ENCODE measurements at places on chromosomes 16 and 17. TPM values are rescaled to one million over a fixed set of nuclear protein-coding genes. Genes with fewer than 3 reads are reported as not detected.

PLK1 gene
- 1.8 TPM for total RNA-seq

NSRP1 gene
- 44.3 TPM for total RNA-seq

TNFRSF17 gene
- not detected for total RNA-seq

NOD2 gene
- 3.0 TPM for total RNA-seq

CDC42EP4 gene
- 80.6 TPM for total RNA-seq

KRT32 gene
- not detected for total RNA-seq

GRAP gene
- 3.3 TPM for total RNA-seq

DNA sequence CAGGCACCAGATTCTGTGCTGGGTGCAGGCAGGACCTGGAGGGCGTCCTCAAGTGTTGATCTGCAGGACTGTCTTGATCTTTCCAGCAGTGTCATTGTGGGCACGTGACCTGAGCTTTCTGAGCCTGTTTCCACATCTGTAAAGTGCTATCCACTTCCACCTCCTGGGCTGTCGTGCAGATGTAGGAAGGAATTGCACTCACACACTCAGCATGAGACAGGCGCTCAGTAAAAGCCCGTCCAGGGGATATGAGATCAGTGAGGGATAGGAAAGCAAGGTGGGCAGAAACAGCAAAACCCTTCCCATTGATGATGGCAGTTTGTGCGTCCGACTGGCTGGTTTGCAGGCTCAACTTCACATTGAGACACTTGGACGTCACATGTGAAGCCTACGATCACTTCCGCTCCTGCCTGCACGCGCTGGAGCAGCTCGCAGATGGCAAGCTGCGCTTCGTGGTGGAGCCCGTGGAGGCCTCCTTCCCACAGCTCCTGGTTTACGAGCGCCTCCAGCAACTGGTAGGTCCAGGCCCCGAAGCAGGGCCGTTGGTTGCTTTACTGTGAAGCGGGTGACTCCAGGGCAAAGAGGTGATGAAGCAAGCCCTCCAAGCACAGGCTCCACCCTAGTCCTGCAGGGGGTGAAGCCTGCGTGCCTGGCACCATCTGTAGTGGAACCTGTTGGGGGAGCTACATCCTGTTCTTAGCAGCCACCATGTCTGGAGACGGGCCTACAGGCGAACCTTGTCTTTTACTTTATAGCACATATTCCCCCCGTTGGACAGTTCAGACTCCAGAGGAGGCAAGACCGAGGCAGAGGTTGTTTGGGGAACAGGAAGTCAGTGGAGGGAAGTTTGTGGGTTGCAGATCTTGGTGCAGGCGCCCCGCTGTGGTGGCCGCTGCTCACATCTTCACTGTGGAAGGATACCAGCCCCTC lies 23.0 kb downstream of the METTL22 start:
- no peak for DNase-seq
- no peaks in the 10 kb centered on the region for H3K4me1 ChIP-seq
- no peaks in the 10 kb centered on the region for H3K27me3 ChIP-seq
- H3K36me3 ChIP-seq = peaks cover 60% of the 10 kb centered on the region

- H3K27ac ChIP-seq = peak overlapping the region; percentile 17
- H3K36me3 ChIP-seq = no peaks in the 10 kb centered on the region
- H3K4me1 ChIP-seq = no peaks in the 10 kb centered on the region
These were observed 15.7 kb downstream of the ADCY7 start for GRCh38 chr16:50282010-50282538.

GRCh38 chr16:57809276-57810196 lies 7.2 kb upstream of the KIFC3 start:
- no peaks in the 10 kb centered on the region for H3K27me3 ChIP-seq
- DNase-seq = no peak
- H3K4me3 ChIP-seq = no peak overlapping the region
- no peaks in the 10 kb centered on the region for H3K36me3 ChIP-seq

- no peaks in the 10 kb centered on the region for H3K36me3 ChIP-seq
- no peak overlapping the region for H3K27ac ChIP-seq
- H3K27me3 ChIP-seq = no peaks in the 10 kb centered on the region
- no peaks in the 10 kb centered on the region for H3K4me1 ChIP-seq
- DNase-seq = no peak
These were observed 66.4 kb downstream of the SRCIN1 start for GRCh38 chr17:38539386-38539785.

DNA sequence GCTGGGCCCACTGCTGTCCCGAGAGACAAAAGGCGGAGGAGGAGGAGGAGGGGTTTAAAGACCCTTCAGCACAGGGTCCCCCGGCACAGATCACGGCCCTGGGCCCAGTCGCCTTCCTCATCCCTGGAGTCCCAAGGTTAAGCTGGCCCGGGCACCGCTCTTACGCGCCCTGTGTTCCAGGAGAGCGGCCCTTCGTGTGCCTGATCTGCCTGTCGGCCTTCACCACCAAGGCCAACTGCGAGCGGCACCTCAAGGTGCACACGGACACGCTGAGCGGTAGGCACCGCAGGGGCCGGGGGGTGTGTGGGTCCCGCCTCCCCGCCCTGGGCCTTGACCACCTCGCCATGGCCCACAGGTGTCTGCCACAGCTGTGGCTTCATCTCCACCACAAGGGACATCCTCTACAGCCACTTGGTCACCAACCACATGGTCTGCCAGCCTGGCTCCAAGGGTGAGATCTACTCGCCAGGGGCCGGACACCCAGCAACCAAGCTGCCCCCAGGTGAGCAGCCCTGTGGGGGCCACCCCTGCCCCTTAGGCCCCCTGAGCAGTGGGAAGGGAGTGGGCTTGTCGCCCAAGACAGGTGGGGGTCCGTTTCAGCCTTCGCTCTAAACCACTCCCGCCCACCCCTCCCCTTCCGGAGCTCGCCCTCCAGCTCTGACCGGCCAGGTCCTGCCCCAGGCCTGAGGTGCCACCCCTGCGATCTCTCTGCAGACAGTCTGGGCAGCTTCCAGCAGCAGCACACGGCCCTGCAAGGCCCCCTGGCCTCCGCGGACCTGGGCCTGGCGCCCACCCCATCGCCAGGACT lies 37.6 kb upstream of the ZC3H18 start:
- peak overlapping the region; percentile 90 for H3K27ac ChIP-seq
- H3K27me3 ChIP-seq = no peaks in the 10 kb centered on the region
- DNase-seq = no peak
- H3K4me1 ChIP-seq = peaks cover 30% of the 10 kb centered on the region
- peak overlapping the region; percentile 81 for H3K4me3 ChIP-seq
- H3K36me3 ChIP-seq = no peaks in the 10 kb centered on the region

DNA sequence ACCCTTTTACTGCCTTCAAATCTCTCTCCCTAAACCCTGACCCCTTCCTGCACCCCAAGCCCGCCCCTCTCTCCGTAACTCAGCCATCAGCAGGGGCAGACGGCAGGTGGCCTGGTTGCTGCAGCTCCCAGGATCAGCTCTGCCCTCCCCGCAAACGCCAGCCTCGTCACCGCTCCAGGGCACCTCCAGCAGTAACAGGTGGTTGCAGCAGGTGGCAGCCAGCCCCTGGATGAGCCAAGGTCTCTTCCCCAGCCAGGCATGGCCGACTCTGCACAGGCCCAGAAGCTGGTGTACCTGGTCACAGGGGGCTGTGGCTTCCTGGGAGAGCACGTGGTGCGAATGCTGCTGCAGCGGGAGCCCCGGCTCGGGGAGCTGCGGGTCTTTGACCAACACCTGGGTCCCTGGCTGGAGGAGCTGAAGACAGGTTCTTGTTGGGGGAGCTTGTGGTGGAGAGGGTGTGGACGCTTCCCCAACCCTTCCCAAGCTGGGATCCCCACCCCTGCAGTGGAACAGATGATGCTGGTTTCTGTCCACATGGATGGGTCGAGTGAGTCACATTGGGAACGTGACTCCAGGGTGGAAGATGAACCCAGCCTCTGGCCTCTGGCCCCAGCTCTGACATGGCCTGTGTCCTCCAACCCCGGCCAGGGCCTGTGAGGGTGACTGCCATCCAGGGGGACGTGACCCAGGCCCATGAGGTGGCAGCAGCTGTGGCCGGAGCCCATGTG lies 558 bp downstream of the HSD3B7 start:
- peak overlapping the region; percentile 74 for H3K27ac ChIP-seq
- H3K27me3 ChIP-seq = no peaks in the 10 kb centered on the region
- peak overlapping the region; percentile 30 for H3K4me3 ChIP-seq

DNA sequence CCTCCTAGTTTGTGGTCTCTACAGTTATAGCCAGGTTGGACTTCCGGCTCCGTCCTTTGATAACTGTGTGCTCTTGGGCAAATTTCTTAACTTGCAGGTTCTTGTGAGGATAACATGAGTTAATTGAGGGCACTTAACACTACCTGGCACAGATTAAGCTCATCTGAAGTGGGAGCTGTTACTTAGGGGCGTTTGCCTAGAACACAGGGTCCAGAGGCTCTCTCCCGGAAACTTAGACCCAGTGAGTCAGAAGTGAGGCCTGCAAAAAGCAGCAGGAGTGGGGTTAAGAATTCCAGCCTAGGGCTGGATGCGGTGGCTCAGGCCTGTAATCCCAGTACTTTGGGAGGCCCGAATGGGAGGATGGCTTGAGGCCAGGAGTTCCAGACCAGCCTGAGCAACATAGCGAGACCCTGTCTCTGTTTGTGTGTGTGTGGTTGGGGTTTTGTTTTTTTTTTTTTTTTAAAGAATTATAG lies 1.4 kb downstream of the MVP start:
- no peak for DNase-seq
- peak overlapping the region; percentile 65 for H3K4me3 ChIP-seq
- no peaks in the 10 kb centered on the region for H3K27me3 ChIP-seq

DNA sequence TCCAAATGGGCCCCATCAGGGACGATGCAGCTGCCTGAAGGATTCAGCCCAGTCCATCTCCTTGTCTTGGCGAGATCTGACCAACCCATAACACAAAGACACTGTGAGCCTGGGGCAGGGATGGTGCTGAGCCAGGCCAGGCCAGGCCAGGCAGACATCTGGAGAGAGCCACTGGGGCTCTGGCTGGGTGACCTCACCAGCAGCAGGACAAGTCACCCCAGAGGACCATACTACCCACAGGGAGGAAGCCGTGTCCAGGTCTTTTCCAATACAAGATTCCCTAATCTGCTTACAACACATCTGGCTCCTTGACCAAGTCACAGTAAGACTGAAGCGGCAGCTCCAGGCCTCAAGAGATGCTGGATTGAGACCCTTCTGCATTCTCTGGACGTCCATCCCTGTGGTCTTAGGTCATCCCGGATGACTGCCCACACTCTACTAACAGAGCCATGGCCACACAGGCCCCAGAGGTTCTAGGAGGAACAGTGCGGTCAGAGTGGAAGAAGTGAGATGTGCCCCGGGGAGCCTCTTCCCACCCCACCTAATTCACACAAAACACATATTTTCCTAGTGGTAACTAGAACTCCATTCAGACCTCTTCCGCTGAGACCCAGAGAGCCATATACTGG lies 81.8 kb upstream of the RCVRN start:
- H3K36me3 ChIP-seq = no peaks in the 10 kb centered on the region
- DNase-seq = no peak
- H3K27me3 ChIP-seq = no peaks in the 10 kb centered on the region
- H3K4me3 ChIP-seq = no peak overlapping the region

DNA sequence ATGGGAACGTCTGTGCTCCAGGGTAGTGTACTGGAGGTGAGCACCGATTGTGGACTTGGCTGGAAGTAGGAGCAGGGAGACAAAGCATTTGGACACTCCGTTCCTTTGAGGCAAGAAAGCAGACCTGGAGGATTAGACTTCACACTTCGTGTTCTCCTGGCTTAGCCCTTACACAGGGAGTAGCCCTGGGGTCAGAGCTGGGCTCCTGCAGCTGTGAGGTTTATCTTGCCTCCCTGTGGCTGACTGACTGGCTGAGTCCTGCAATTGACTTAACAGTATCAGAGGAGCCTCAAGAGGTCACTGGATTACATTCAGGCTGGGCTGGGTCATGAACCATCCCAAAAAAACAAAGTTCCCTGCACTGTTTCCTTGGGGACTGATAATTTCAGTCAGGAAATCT lies 37.1 kb downstream of the MPRIP start:
- peak; percentile 38 for DNase-seq
- H3K27me3 ChIP-seq = no peaks in the 10 kb centered on the region
- H3K36me3 ChIP-seq = peaks cover 29% of the 10 kb centered on the region
- no peak overlapping the region for H3K4me3 ChIP-seq
- peaks cover 70% of the 10 kb centered on the region for H3K4me1 ChIP-seq

DNA sequence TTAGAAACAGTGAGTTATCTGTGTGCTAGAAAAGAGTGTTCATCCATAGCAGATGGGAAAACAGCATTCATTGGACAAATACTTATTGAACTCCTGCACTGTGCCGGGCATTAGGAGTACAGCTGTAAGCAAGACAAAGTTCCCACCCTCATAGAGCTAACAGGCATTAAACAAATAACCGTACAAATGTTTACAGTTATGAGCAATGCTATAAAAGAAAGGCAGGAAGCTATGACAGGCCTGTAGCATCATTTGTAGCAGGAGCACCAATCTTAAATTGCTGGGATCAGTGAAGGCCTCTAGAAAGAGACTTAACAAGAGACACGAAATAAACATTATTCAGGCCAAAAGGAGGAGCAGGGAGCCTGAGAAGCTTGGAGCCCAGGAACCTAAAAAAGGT lies 15.6 kb downstream of the SDR42E1 start:
- no peak overlapping the region for H3K27ac ChIP-seq
- no peaks in the 10 kb centered on the region for H3K27me3 ChIP-seq
- no peak for DNase-seq
- H3K4me1 ChIP-seq = peaks cover 32% of the 10 kb centered on the region
- no peaks in the 10 kb centered on the region for H3K36me3 ChIP-seq

- H3K27me3 ChIP-seq = no peaks in the 10 kb centered on the region
- no peak for DNase-seq
- H3K4me3 ChIP-seq = no peak overlapping the region
- H3K27ac ChIP-seq = no peak overlapping the region
- H3K36me3 ChIP-seq = no peaks in the 10 kb centered on the region
These were observed 74.3 kb downstream of the KANSL1 start for GRCh38 chr17:46118964-46119363.
